ENCODE measurements at places on chromosomes 7 and 10.

- no peak for DNase-seq
Measured at GRCh38 chr7:832968-833424, 720 bp downstream of the SUN1 start.

DNA sequence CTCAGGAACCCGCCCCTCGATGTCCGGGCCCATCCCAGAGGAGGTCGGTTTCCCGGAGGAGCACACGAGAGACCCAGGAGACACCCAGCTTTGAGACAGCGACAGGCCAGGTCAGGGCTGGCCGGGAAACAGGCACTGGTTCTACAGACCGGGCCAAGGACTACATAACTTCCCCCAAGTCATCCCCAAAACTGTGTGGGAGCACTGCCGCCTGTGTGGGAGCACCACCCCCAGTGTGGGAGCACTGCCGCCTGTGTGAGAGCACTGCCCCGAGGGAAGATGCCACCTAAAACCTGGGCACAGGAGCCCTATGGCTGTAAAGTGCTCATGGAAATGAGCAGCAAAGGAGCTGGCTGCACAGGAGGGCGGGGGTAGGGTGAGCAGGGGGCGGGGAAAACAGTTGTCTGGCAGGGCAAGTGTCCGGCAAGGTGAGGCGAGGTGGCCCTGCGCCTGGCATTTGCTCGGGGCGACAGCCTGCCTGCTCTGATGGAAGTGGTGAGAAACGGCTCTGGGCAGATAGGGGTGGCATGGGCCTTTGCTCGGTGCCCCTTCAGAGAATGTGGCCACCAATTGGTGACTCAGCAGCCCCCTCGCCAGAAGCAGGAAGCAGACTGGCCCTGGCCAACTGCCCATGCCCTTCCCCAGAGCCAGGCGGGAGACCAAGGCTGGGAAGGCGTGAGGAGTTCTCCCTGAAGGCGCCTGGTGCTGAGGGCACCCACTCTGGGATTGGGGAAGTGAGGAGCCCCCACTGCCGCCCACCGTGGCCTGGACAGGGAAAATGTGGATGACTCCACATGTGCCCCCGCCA, 26.2 kb downstream of the PAPOLB start:
- no peak for DNase-seq

DNA sequence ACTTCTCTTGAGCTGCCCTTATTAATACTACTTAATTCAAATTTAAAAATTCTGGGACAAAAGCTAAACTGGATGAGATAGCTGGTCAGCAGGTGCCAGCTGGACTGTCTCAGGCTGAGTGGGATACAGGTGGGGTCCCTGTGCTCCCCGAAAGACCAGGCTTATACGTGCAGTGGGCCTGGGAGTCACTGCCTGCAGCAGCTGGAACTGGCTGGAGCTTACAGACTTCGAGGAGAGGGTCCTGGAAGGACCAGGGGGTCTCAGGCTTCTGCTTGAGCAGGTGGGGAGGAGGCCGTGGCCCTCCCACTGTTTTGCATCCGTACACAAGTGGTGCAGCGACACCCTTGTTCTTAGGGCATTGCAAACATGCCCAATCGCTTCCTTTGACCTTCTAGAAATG, 203.7 kb downstream of the GLRX3 start:
- no peak for DNase-seq

- no peak for DNase-seq
Measured at GRCh38 chr7:116161728-116162127, 48.6 kb upstream of the TES start.

GRCh38 chr10:44995914-44996669, 4.6 kb upstream of the ZNF22 start:
- no peak for DNase-seq

DNA sequence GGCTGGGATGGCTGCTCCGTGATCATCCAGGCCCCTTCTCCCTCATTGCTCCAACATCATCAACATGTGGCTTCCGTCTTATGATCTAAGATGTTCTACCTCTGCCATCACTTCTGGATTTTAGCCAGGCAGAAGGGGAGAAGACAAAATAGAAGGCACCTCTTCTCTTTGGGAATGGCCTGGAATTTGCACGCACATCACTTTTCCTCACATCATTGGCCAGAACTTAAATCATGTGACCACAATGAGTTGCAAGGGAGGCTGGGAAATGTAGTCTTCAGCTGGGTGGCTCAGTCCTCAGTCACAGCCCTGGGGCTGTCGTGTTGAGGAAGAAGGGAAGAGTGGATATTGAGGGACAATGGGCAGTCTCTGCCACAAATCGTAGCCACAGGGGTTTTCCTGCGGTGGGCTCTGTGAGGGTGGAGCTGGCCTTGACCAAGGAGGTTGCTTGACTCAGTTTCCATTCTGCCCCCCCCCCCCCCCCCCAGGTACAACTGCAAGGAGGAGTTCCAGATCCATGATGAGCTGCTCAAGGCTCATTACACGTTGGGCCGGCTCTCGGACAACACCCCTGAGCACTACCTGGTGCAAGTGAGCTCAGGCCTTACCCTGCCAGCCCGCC, 50.3 kb downstream of the PALD1 start:
- no peak for DNase-seq

DNA sequence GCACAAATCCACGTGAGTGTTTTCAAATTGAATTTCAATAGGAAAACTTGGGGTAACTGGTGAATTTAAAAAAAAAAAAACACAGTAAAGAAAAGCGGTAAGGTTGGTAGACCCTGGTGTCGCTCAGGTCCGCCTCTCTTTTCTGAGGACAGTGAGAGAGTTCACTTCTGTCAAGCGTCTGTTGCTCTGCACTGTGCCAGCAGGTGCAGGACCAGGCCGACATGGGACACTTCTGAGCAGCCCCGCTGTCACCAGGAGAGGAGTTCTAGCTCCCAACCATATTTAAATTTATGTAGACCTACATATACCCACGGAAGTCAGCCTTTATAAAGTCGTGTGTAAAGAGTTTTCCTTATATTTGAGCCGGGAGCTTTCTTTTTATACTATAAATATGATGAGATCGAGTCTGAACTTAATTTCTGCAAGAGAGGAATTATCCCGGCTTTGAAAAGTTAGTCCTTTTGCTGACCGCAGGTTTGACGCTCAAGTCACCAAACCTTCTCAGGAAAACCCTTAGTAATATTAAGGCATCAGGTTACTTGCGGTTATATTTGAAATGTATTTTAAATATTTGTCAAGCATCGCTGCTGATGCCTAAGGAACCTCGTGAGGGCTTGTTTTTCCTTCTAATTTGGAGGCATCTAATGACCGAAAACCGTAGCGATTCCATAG, 531 bp downstream of the IKZF1 start:
- DNase-seq, result peak; percentile 83

DNA sequence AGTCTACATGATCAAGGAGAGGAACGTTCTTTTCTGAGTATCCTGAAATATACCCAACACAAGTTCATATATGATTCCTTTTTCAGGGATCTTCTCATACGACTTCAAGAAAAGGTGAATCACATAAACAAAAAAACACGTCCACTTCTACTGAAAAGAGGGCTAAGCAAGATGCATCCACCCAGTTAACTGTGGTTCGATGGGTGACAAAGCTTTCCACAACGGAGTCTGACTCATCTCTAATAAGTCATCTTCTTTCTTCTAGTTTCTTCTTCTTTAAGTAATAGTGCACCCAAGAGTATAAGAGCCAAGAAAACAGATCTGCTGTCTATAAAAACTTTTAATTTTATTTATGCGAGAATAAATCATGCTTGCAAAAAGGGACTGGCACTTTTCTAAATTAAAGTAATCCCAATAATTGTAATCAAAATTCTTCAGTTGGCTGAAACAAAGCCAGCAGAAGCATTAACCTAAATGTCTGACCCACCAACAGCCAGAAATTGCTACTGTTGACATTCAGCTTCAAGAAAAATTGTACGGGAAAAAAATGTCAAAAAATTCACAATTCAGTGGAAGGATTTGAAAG, 146.9 kb upstream of the ANK3 start:
- no peak for DNase-seq

DNA sequence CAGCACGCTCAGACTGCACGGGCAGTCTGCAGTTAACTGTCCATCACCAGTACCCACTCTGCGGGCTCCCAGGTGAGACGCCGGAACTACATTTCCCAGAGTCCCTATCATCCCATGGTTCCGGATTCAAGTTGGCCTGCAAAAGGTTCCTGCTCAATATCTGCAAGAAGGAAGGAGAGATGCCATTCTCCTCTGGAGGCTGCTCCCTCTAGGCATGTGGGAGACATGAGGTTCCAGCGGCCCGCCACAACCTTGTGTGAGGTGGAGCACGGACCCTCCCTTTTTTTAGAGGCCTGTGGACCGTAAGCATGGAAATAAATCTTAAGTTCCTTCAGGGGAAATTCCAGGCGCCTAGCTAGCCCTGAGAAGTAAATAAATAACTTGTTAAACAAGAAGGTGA, 29.7 kb downstream of the NUP42 start:
- DNase-seq, result no peak

DNA sequence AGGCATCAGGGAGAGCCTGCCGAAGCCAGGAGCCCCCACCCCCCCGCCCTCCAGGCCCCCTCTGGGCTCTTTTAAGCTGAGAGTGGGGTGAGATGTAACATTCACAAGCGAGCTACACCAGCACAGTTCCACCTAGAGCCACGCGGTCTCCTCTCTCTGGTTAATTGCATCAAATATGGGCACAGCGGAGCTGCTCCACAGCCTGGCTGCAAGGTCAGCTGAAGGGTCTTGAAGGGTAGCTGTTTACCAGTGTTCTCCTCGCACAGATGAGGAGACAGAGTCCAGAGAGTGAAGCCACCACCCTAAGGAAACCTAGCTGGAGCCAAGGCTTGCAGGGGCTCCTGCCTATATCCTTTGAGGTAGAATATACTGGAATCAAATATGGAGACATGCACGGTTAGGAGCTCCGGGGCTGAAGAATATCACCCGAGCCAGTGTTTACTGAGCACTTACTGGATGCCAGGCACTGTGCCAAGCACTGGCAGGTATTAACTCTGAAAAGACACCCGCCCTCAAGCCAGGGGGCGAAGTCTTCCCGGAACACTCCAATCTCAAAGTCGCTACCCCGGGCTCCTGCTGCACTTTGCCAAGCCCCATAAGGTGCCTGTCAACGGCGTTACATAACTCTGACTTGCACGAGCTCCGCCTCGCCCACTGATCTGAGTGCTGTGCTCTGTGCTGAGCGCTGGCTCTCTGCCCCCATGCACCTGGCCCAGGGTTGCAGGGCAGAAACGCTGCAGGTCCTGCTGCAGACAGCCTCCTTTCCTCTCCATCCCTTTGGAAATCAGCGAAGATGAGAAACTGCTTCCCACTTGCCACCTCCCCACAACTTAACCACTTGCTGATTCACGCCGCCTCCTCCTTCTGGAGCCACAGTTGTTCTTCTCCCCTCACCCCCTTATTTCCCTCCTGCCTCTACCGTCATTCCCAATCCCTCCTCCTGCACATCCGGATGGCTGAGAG, 5.4 kb downstream of the CHST15 start:
- DNase-seq, result no peak

- no peak for DNase-seq
Measured at GRCh38 chr7:159076333-159076732, 68.3 kb downstream of the VIPR2 start.

DNA sequence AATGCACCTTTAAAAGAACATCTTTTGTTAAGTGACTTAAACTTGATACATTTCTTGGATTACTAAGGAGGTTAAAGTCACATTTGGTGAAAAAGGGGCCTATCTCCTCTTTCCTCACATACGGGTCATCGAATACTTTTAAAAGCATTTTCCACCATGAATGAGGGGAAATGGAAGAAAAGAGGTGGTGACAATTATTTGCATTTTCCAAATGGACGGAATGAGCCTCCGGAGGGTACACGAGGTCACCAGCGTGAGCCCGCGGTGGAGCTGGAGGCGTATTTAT, 1.0 kb upstream of the BMPR1A start:
- no peak for DNase-seq

DNA sequence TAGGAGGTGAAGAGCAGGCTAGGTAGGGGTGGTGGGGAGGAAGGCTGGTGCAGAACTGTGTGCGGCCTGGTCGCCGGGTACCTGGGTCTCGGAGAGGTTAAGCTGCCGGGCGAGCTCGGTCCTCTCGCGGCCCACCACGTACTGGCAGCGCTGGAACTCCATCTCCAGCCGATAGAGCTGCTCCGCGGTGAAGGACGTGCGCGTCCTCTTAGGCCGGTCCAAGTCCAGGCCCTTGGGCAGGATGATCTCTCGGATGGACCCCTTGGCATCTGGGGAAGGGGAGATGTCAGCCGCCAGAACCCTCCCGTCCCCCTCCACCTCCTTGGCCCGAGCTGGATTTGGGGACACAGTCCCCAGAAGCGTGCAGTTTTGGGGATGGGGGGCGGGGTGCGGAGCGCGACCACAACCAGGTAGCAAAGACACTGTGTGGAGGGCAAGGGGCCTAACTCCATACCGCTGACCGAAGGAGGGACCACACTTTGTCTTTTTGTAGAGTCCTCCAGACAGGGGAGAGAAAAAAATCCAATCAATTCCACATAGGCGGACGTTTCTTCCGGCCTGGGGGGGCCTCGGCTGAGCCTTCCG, 1.6 kb downstream of the VAX1 start:
- no peak for DNase-seq

GRCh38 chr10:43925793-43926192, 277.1 kb upstream of the ZNF32 start:
- DNase-seq, result no peak

DNA sequence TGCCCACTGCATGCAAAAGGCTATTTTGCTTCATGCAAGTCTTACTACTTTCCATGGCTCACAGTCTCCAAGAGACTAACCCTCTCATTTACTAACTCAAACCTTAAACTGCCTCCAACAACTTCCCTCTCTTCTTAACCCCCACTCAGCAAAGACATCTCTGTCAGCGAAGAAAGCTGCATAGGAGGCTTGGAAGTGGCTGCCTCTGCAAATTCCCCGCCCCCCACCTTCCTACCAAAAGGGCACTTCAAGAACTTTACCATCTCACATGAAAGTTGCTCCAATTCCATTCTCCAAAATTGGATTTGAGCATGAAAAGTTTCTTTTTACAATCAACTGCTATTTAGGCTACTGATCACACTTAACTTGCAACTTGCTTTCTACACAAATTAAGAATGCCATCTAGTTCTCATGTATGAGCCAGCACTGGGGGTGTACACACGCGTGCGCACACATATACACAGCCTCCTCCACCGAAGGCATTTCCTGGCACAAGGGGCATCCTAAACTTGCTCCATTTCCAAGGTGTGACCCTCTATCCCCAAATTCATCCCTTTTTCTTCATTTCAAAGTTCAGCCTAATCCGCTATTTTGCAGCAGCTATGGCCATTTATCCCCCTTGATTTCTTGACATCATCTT, 1.8 kb downstream of the CCDC6 start:
- no peak for DNase-seq

- no peak for DNase-seq
Measured at GRCh38 chr7:132756484-132756990, 180.3 kb upstream of the PLXNA4 start.

- no peak for DNase-seq
Measured at GRCh38 chr10:109862041-109862440, 61.3 kb downstream of the XPNPEP1 start.

GRCh38 chr7:49703337-49703736, 70.1 kb upstream of the VWC2 start:
- DNase-seq, result no peak

GRCh38 chr10:28663576-28664368, 13.5 kb upstream of the BAMBI start:
- DNase-seq, result peak; percentile 78

DNA sequence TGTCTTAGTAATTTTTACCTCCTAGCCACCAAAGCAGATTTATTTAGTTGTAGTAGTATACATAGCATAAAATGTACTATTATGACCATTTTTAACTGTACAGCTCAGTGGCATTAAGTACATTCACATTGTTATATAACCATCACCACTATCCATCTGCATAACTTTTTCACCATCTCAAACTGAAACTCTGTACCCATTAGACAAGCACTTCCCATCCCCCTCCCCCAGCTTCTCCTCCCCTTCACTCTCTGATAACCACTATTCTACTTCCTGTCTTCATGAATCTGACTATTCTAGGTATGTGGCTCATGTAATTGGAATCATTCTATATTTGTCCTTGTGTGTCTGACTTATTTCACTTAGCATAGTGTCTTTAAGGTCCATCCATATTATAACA, 71.9 kb downstream of the MRPL32 start:
- DNase-seq, result no peak
